Activated effector memory CD4-positive, alpha-beta T cell treated with Interleukin-2 at 50 U/mL for 16 hours (primary cell): ENCODE measurements at places on chromosomes 4 and X.

GRCh38 chr4:53997898-53998297, 66.5 kb downstream of the CHIC2 start:
- DNase-seq = no peak

GRCh38 chrX:132488180-132488705, 595 bp downstream of the MBNL3 start:
- DNase-seq = peak; percentile 0

DNA sequence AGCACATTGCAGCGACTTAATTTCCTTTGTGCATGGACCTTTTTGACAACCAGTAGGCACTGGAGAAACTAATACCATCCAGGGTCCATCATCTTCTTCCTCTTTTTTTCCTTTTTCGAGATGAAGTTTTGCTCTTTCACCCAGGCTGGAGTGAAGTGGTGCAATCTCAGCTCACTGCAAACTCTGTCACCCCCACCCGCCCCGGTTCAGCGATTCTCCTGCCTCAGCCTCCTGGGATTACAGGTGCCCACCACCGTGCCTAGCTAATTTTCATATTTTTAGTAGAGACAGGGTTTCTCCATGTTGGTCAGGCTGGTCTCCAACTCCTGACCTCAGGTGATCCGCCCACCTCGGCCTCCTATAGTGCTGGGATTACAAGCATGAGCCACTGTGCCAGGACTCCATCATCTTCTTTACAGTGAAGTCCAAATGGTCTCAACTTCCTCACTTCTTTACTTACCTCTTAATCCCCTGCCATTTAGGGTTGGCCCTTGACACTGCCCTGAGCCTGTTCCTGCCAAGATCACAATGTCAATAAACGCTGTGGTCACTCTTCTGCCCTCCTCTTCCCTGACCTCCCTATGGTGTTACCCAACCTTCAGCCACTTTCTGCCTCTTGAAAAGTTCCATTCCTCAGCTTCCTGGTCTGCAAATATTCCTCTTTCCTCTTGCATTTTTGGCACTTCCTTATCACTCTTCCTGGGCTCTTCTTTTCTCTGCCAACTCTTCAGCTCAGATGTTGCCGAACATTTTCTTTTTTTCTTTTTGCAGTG, 119.8 kb upstream of the SLC34A2 start:
- no peak for DNase-seq

- DNase-seq = no peak
These were observed 23.3 kb downstream of the ZNF280C start for GRCh38 chrX:130245441-130245840.

- DNase-seq = no peak
These were observed 91.9 kb downstream of the DNAAF6 start for GRCh38 chrX:107298276-107298675.

- no peak for DNase-seq
These were observed 453.6 kb downstream of the CENPC start for GRCh38 chr4:67091673-67092072.

DNA sequence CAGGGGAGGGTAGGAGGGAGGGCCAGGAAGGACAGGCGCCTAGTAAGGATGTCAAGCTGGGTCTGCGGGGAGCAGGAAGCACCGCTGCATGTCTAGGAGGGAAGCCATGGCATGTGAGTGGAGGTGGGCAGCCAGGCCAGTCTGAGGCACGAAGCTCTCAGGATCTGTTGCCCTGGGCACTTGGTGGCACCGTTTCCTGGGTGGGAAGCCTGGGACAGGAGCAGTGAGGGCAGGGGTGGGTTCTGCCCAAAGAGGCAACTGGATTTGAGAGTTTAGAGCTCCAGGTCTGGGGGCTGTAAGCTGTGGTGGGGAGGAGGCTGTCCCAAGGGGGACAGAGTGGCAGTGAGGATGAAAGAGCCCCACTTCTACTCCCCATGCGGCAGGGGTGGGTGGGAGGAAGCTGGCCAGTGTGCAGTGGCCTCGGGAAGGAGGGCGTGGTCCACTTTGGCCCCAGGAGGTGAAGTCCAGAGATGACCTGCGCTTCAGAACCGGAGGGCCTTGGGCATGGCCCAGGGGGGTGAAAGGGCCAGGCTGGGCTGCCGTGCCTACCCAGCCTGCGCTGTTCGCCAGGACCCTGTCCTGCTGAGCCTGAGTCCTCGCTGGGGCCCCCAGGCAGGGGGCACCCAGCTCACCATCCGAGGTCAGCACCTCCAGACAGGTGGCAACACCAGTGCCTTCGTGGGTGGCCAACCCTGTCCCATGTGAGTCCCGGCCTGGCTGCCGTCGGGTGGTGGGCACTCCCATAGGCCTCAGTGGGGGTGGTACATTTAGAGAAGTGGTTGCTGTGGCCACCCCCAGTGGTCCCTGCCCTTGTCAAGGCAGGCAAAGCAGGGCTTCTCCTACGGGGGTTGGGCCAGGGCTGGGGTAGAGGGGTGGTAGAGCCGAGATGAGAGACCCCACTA, 8.3 kb upstream of the SRPK3 start:
- DNase-seq = no peak
